Renal cortex interstitium (tissue), 15 donors: ENCODE measurements at places on chromosomes 13 and 19. TPM values are rescaled to one million over a fixed set of nuclear protein-coding genes. Genes with fewer than 3 reads are reported as not detected.

The CD37 gene
- 34.0 TPM for polyA plus RNA-seq

The PCSK4 gene
- polyA plus RNA-seq = 7.8 TPM

The ZNF570 gene
- polyA plus RNA-seq = 11.3 TPM

The PGLYRP2 gene
- not detected for polyA plus RNA-seq

The LRRC8E gene
- polyA plus RNA-seq = 1.4 TPM

The KIR3DL2 gene
- not detected for polyA plus RNA-seq

The STAP2 gene
- polyA plus RNA-seq = 28.7 TPM

The C19orf38 gene
- 1.3 TPM for polyA plus RNA-seq

The OR7D2 gene
- polyA plus RNA-seq = 0.14 TPM

The ZNF578 gene
- polyA plus RNA-seq = 11.6 TPM

The OR7E24 gene
- polyA plus RNA-seq = not detected

The ANGPTL8 gene
- polyA plus RNA-seq = 0.41 TPM

The UBE2L5 gene
- 0.85 TPM for polyA plus RNA-seq

The ZNF93 gene
- 16.4 TPM for polyA plus RNA-seq

The GPR18 gene
- polyA plus RNA-seq = 0.27 TPM

The APC2 gene
- 1.9 TPM for polyA plus RNA-seq

The SIGLEC5 gene
- polyA plus RNA-seq = not detected

The ZNF772 gene
- polyA plus RNA-seq = 21.3 TPM

The ZNF665 gene
- 6.8 TPM for polyA plus RNA-seq

The GPR180 gene
- polyA plus RNA-seq = 8.1 TPM

The EID2 gene
- polyA plus RNA-seq = 25.0 TPM

The GSX1 gene
- polyA plus RNA-seq = not detected
